Activated CD4-positive, CD25-positive, alpha-beta regulatory T cell (primary cell): ENCODE measurements at places on chromosomes 3 and 15.

DNA sequence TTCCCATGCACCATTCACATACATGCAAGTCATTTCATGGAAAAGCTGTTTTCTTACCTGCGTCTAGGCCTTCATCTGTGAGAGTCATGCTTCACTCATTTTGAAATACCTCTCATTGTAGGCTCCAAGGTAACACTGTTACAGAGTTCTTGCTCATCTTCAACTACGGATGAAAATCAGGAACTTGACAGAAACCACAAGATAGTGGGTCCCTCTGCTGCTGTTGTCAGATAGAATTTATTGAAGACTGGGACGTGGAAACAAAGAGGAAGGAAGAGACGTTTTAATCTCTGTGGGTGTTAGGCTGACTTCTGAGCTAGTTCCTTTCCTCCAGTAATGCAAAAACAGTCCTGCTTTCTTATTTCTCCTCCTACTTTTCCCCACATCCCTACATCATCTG is at the start of gene P2RY14:
P2RY14 (minus strand) TSS at position 313 of the 400 bp plus-strand sequence. CDS start 64,226 bp downstream, outside the sequence.
- DNase-seq: no peak

DNA sequence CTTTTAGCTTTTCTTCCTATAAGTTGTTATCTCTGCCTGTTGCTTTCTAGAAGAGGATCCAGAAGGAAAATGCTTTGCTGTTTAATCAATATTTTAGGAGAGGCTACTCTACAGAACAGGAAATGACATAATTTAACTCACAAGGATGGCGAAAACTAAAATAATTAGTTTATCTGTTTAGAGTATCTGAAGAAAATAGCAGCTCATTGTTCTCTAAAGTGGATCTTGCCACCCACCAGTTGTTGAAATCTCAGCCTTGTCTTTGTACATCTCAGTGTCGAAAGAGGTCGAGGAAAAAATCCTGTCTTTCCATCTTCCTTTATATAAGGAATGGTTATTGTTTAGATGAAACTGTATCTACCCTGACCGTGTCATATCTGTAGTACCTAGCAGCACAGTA is 126.6 kb downstream of the ZNF609 start:
- DNase-seq: no peak

DNA sequence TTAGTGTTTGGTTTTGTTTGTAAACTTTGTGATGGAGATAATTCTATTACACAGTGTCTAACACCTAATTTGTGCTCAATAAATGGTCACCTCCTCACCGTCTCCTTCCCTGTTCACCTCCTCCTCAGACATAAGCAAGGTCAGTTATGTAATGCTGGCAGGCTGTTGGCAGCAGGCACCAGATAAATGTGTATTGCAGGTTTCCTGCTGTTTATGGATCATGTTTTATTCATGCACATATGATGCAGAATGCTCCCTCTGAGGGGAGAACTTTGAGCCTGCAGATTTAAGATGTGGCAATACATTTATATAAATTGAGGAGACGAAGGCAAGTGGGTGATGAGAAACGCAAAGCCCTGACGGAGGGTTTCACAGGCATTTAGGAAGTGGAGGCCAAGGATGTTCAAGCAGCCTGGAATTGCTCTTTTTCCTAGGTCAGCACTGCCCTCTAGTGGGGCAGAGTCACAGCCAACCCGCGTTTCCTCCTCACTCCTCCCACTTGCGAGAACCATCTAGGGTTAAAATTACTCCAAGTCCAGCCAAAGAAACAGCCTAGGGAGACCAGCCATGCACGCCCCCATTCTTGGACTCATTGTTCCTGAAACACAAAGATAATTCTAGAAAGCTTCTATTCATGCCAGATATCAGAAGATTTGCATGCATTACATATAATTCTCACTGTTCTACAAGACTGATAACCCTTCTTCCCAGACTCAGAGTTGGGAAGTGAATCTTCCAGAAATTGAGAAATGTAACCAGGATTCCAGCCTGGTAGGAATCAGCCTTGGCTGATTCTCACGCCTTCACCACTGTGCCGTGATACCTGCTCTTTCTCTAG is 228.7 kb downstream of the SLCO3A1 start:
- DNase-seq: no peak

- DNase-seq: no peak
Observed at GRCh38 chr15:33864360-33865075, 103.8 kb upstream of the CHRM5 start.

GRCh38 chr3:27384191-27384590 is 15.0 kb upstream of the NEK10 start:
- DNase-seq: no peak

DNA sequence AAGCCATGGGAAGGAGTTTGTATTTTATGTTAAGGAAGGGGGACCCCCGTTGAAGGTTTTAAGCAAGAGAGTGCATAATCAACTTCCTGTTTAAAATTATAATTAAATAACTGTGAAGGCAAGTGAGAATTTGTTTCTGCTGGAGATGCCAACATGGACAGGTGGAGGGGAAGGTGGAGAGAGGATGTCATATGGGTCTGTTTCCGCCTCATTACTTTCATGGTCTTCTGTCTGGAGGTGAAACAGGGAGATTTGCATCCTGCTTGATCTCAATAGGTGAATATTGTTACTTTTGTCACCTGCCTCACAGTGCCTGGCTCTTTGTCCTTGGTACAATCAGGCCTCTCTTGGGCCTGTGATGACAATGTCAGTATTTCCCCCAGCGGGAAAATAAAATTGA is 300.6 kb upstream of the LMCD1 start:
- no peak for DNase-seq

DNA sequence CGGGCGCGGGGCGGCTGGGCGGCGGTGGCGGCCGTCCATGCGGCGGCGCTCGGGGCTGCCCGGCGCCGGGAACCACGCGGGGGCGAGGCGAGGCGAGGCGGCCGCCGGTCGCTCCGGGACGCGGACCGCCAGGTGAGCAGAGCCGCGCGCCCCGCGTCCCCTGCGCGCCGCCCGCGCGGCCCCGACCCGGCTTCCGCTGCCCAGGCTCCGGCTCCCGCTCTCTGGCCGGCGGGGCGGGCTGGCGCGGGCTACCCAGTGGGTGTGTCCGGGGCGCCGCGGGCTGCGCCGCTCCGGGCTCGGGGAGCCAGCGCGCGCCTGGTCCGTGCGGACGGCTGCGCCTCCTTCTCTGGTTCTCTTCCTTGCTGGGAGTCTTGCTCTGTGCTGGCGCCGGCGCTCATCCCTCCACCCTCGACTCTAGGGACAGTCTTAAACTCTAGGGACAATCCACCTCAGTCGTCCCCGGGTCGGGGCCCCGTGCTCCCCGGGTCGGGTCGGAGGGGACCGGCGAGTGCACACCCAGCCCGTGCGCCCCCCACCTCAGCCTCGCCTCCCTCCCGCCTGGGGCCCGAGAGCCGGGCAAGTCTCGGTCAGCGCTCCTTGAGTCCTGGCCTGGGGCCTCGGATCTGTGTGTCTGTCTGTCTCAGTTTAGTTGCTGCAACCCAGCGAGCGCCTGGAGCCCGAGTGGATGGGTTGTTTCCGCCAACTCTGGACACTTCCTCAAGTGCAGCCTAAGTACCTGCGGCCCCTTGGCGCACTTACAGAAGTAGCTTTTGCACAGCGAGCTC is 488 bp downstream of the THSD4 start:
- DNase-seq: no peak

GRCh38 chr3:120693439-120694171 is 11.6 kb upstream of the HGD start:
- no peak for DNase-seq

- DNase-seq: no peak
Observed at GRCh38 chr3:119245778-119246177, 5.1 kb upstream of the B4GALT4 start.
